ENCODE measurements at places on chromosomes 7 and 10.

DNA sequence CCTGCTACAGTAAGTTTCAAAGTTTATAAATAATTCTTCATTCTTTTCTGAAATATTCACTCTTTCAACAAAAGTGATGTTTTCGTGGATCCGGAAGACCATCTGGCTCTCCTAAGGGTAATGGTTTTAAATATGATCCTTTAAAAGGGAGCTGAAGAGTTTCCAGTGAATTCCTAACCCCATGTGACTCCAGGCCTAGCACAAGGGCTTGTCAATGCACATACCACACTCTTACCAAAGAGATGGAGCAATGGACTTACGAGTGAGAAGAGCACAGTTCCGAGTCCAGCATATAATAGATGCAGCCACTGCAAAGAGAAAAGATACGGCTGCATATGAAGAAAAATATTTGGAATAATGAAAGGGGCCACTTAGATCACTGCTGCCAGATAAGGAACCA lies 32.1 kb upstream of the GATAD1 start:
- H3K4me3 ChIP-seq, result no peak overlapping the region
- peaks cover 3% of the 10 kb centered on the region for H3K27me3 ChIP-seq
- no peaks in the 10 kb centered on the region for H3K36me3 ChIP-seq
- DNase-seq, result no peak
- H3K27ac ChIP-seq, result no peak overlapping the region

GRCh38 chr10:63766745-63767137 lies 245.5 kb downstream of the REEP3 start:
- no peaks in the 10 kb centered on the region for H3K4me1 ChIP-seq
- DNase-seq, result no peak
- H3K36me3 ChIP-seq, result no peaks in the 10 kb centered on the region
- H3K4me3 ChIP-seq, result no peak overlapping the region
- H3K27ac ChIP-seq, result no peak overlapping the region
- H3K27me3 ChIP-seq, result peaks cover 4% of the 10 kb centered on the region

- H3K27ac ChIP-seq, result no peak overlapping the region
- H3K27me3 ChIP-seq, result no peaks in the 10 kb centered on the region
- H3K4me3 ChIP-seq, result no peak overlapping the region
- H3K36me3 ChIP-seq, result no peaks in the 10 kb centered on the region
Observed at GRCh38 chr7:78514634-78515033, 716.1 kb downstream of the PHTF2 start.

GRCh38 chr7:103432712-103433111 lies 13.3 kb downstream of the SLC26A5 start:
- H3K27ac ChIP-seq, result no peak overlapping the region
- no peaks in the 10 kb centered on the region for H3K36me3 ChIP-seq
- H3K4me1 ChIP-seq, result no peaks in the 10 kb centered on the region
- no peak for DNase-seq
- H3K4me3 ChIP-seq, result no peak overlapping the region

DNA sequence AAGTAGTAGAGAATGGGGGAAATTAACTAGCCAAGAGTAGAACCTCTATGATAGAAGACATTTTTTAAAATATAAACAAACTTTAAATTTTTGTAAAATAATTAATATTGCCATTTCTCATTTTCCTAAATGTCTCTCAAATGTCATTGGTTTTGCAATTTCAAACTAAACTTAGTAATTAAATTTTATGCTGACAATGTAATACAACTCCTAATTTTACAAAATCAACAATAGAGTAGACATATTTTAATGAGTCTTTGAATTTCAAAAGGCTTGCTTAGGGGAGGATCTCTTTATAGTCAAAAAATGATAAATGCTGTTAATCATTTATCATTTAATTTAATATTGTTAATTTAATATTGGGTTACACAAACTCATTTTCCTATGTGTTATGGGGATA lies 81.8 kb downstream of the ZWINT start:
- no peak overlapping the region for H3K27ac ChIP-seq
- H3K36me3 ChIP-seq, result no peaks in the 10 kb centered on the region
- no peaks in the 10 kb centered on the region for H3K4me1 ChIP-seq
- DNase-seq, result no peak
- H3K27me3 ChIP-seq, result no peaks in the 10 kb centered on the region
